ENCODE measurements at places on chromosomes 12 and 14.

GRCh38 chr12:104315326-104316224, 12.0 kb downstream of the EID3 start:
- no peak for DNase-seq

DNA sequence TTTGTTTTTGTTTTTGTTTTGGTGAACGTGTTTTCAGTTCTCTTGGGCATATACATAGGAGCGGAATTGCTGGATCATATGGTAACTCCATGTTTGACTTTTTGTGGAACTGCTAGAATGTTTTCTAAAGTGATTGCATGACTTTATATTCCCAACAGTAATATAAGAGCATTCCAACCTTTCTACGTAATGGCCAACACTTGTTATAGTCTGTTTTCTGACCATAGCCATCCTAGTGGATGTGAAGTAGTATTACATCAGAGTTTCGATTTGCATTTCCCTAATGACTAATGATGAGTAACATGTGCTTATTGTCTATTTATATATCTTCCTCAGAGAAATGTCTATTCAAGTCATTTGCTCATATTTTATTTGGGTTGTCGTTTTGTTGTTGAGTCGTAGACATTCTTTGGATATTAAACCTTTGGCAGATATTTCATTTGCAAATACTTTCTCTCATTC, 268.7 kb downstream of the AEBP2 start:
- no peak for DNase-seq

DNA sequence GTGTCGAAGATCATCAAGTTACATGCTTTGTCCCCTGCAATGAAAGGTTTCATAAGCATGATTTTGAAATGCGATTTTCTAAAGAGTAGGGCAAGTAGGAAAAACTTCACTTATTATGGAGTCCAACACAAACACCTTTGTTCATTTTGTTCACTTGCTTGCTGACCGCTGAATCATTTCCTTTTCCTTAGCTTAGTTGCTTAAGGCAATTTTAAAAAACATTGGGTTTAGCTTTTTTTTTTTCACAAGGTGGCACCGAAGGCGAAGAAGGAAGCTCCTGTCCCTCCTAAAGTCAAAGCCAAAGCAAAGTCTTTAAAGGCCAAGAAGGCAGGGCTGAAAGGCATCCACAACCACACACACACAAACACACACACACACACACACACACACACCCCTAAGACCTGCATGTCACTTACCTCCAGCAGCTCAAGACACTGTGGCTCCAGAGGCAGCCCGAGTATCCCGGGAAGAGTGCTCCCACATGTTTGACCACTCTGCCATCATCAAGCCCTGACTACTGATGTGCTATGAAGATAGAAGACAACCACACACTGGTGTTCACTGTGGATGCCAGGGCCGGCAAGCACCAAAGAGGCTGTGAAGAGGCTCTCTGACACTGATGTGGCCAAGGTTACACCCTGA, 11.4 kb downstream of the MANSC1 start:
- no peak for DNase-seq

DNA sequence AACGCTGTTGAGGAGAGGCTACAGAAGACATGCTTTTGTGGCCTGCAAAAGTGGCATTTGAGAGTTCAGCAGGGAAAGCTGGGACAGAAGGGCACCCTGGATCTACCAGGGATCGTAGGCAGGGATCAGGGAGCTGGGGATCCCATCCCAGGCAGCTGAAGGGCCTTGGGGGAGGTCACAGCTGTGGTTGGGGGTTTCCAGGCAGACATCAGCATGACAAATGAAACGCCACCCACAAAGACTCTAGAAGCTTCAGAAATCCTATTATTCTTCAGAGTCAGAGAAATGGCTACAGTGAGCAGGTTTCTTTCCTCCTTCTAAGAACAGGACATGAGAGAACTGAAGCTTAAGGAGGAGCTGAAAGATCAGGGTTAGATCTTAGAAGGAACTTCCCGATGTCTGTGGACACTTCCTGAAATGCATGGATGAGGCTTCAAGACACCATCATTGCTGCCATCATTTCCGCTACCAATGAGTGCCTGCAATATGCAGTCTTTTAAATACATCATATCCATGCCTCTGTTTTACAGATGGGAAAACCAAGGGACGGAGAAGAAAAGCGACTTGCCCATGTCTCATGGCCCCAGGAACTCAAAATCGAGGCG, 104.3 kb downstream of the RBM19 start:
- no peak for DNase-seq

- DNase-seq: no peak
These were observed 10.8 kb downstream of the MTERF2 start for GRCh38 chr12:106975993-106976658.

- DNase-seq: no peak
These were observed 11.2 kb downstream of the ULK1 start for GRCh38 chr12:131905630-131906091.

- DNase-seq: no peak
These were observed 122.1 kb upstream of the NRXN3 start for GRCh38 chr14:78048120-78048519.

DNA sequence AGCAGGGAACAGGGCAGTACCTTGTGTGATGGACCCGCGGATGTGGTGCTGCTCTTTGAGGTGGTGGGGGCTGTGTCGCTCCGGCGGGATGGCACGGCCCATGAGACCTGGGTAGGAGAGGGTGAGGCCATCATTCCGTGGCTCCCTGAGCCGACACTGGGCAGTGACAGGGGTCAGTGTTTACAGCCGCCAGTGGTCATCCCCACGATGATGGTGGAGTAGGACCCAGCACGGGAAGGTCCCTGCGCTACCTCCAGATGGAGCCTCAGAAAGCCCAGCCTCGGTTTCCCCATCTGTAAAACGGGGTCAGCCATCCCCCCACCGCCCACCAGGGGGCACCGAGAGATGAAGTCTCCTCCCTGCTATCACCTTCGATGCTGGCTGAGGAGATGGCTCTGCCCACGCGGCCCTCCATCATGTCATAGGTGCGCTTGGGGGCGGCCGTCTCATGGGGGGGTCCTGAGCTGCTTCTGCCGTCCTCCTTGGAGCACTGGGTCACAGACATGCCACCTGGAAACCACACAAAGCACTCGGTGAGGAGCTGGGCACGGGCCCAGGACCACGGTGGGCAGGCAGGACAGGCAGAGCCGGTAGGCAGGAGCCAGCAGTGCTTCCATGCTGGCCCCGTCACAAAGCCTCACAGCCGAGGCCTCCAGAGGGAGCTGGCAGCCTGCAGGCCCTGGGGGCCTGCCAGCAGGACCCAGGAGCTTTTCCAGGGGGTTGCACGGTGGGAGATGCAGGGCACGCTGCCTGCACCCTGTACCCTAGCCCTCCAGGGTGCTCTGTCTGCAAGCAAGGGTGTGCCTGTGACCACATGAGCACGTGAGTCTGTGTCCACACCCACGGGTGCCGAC, 53.1 kb downstream of the RFLNA start:
- DNase-seq: no peak

- no peak for DNase-seq
These were observed 50.6 kb downstream of the SCAF11 start for GRCh38 chr12:45939759-45940158.

- no peak for DNase-seq
These were observed 38.5 kb downstream of the PPP2R5E start for GRCh38 chr14:63504648-63505047.

DNA sequence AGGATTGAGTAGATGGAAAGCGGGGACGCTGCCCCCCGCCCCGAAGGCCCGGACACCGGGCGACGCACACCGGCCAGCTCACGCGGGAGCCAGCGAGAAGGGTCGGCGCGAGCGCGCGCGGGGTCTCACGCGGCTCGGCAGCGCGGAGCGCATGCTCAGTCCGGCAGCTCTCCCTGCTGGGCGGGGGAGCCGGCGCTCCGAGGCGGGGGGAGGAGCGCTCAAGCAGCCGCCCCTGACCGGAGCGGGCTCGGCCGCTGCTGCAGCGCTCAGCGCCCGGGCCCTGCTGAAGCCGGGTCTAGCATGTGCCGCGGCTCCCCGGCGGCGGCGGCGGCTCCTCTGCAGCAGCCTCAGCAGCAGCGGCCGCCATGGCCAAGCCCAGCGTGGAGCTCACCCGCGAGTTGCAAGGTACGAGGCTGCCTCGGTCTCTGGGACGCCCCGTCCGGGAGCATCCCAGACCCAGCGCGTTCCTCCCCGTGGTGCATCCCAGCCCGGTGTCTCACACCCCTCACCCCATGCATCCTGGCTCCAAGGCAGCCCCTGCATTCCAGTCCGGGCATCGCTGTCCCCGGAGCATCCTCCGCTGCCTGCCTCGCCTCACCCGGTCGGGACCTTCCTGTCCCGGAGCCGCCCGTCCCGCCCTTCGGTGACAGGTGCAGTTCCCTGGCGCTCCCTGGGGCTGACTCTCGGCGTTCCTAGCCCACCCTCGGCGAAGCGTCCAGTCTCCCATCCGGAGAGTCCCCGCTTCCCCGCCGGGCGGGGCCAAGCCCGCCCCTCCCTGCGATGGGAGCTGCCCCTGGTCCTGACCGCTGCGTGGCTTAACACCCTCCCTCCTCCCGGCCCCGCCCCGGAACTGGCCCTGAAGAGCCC, at the start of gene CARMIL3:
Gene CARMIL3 (plus strand): TSS at position 221 of the 867 bp plus-strand sequence. CDS start 145 bp downstream, at position 366.
- DNase-seq: no peak

DNA sequence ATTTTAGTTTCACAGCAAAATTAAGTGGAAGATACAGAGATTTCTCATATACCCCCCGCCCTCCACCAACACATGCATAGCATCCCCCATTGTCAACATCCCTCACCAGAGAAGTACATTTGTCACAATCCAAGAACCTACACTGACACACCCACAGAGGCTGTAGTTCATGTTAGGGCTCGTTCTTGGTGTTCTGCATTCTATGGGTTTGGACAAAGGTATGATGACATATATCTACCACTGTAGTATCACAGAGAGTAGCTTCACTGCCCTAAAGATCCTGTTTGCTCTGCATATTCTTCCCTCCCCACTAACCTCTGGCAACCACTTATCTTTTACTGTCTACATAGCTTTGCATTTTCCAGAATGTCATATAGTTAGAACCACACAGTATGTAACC, 444.6 kb upstream of the DCN start:
- no peak for DNase-seq

DNA sequence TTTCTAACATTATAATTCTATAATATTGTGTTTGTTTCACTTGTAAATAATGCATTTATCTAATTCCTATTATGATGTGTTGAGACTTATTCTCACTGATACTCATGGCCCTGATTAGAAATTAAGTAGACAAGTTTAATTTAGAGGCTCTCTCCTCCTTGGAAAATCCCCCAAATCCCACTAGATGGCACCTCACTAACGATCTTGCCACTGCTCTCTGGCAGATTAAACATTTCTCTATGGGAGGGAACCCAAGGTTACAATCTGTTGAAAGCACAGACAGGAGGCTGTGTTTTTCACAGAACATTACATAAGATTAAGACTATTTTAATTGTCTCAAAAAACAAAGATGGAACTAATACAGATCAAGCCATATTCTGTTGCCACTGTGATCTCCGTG, 318.7 kb downstream of the LRFN5 start:
- DNase-seq: no peak

DNA sequence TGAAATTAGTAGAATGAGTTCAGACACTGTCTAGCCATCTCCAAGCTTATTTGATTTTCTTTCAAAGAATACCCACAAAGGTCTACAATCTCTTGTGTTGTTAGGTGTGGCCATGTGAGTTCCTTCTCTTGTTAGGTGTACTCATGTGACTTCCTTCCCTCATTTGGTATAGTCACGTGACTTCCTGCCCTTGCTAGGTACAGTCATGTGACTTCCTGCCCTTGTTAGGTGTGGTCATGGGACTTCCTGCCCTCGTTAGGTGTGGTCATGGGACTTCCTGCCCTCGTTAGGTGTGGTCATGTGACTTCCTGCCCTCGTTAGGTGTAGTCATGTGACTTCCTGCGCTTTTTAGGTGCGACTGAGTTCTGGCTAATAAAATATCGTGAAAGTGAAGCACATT, 179.6 kb downstream of the TMX1 start:
- no peak for DNase-seq

GRCh38 chr14:91031666-91032065, 28.8 kb downstream of the RPS6KA5 start:
- DNase-seq: no peak

- DNase-seq: no peak
These were observed 68.9 kb downstream of the CMKLR1 start for GRCh38 chr12:108270035-108270848.

DNA sequence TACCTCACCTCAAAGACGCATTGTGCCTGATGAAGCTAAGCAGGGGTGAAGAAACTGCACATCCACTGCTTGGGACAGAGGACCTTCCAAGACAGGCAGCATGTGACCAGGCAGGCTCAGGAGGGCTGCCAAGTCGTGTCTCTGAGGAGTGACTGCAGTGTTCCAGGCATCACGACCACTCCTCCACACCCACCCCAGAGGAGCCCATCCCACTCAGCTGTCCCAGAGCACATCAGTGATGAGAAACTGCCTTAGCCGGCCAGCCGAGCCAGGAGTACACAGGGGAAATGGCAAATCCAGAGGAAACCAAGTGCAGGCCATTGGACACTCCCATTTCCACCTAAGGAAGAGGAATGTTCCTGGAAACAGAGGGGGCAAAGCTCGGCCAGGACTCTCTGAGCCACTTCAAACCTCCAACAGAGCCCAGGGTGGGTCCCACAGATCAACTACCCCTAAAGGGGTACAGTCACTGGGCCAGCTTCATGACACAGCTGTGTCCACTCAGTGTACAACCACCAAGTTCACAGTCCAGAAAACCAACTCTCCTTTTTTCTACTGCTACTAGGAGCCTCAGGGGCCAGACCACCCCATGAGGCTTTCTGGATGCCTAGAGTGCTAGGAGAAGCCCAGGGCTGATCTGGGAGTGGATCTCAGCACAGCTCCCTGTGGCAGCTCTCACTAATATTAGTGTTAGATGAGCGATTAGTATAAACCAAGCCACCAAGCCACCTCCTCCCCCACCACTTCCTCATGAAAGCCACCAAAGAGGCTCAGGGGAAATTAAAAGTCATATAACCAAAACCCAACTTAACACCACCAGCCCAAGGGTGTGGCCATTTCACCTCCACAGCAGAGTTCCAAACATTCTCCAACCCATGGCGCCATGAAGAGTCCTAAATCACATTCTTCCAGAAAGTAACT, 15.4 kb downstream of the PXN start:
- no peak for DNase-seq

DNA sequence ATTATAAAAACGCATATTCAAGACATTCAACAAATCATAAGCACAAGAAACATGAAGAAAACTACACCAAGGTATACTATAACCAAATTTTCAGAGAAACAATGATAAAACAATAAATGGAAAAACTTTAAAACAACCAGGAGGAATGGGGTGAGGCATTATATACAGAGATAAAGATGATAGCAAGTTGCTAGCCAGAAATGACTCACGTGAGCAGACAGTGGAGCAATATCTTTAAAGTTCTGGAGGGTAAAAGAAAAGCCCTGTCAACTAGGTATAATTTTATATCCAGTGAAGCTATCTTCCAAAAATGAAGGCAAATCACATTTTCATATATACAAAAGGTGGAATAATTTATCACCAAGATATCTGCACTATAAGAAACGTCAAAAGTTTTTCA, 97.8 kb upstream of the PCED1B start:
- no peak for DNase-seq

- DNase-seq: no peak
These were observed 755 bp upstream of the PTPN6 start for GRCh38 chr12:6950401-6950801.

Data from right renal cortex interstitium (tissue), 3 donors.